ENCODE measurements at places on chromosomes 4 and X. TPM values are rescaled to one million over a fixed set of nuclear protein-coding genes. Genes with fewer than 3 reads are reported as not detected.

DNA sequence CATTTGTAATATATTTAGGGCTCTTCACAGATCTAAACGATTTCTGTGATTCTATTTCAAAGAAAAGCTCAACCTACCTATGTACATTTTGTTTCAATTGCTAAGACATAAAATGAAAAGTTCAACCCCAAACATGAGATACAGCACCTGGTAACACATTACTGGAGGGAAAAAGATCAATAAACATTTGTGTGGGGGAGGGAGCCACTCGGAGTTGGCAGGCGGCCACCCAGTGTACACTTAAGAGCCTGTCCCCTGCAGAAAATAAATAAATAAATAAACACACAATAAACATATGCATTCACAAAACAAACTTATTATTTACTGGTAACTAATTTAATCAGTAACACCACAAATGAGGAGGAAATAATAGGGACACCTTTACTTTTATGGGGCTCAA lies 19.3 kb downstream of the PRSS48 start:
- DNase-seq = peak; percentile 51

GRCh38 chrX:39401483-39402110 lies 600.3 kb downstream of the MID1IP1 start:
- no peak for DNase-seq

DNA sequence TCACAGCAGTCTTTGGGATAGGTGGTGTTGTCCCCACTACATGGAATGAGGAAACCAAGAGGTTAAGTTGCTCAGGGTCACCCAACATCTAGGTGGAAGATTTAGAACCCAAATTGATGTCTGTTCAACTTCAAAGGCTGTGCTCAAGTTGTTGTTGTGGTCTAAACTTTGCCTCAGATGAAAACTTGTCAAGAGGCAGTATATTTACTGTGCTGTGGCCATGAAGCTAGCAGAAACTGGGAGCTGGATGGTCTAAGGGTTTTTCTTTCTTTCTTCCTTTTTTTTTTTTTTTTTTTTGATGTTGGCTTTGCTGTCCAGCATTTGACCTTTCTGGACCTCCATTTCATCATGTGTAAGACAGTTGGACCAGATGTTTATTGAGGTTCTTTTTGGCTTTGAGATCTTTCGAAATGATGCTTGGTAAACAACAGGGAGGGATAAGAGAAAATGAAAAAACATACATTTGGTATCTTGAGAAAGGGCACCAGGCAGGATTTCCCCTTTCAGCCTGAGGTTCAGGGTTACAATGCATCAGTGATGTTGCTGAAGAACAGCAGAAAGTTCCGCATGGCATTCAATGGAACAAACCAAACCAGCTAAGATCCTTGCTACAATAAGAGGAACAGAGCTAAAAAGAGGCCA lies 166.2 kb upstream of the RPS6KA3 start:
- DNase-seq = no peak

- no peak for DNase-seq
These were observed 124.2 kb upstream of the RBPJ start for GRCh38 chr4:26196567-26196966.

DNA sequence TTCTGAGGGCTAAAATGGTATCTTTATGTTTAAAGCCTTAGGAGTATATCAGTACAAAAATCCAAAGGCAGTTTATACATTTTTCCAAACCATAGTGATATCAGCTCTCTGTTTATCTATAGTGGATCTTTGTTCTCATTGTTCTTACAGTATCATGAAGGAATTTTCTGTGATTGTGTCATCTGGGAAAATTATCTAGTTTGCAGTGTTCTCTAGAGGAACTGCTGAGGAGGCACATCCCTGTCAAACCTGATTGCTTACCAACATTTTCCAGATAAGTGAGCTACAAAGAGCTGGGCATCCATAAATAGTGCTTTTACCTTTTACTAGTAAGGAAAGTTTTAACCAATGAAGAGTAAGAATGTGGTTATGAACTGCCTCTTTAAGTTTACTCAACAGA lies 44.9 kb upstream of the SLC25A31 start:
- no peak for DNase-seq

DNA sequence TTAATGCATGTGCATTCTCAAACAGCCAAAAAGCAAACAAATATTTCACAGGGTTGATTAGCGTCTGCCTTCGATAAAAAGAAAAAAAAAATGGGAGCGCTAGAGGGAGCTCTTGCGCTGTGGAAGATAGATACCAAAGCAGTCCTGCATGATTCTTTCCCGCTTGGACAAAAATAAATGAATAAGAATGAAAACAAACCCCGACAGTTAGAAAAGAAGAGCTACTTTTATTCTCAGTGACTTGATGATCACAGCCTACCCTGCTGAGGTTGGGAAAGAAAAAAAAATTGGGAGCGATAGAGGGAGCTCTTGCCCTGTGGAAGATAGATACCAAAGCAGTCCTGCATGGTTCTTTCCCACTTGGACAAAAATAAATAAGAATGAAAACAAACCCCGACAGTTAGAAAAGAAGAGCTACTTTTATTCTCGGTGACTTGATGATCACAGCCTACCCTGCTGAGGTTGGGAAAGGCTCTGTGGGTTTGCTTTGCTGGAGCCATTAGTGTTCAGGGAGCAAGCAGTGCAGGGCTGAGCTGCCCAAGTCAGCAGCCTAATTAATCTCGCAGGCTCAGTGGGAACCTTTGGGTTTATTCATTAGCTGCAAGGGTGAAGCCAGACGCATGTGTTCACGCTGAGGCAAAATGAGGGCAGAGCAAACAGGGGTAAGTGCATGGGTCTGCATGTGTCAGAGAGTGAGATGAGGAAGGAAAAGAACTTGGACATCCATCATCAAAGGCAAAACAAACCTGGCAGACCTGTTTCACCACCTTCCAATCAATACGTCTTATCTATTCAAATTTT lies 249.3 kb upstream of the PRKX start:
- no peak for DNase-seq

WDR17 gene
- total RNA-seq = 0.23 TPM

All from left lobe of liver (tissue), 2 donors.